CD4-positive, alpha-beta T cell treated with Interleukin-2 at 100 ng/mL for 4 hours (primary cell): ENCODE measurements at places on chromosomes 11 and 22.
A peak's percentile ranks its signal among the peaks of the same experiment; 100 is the strongest.

DNA sequence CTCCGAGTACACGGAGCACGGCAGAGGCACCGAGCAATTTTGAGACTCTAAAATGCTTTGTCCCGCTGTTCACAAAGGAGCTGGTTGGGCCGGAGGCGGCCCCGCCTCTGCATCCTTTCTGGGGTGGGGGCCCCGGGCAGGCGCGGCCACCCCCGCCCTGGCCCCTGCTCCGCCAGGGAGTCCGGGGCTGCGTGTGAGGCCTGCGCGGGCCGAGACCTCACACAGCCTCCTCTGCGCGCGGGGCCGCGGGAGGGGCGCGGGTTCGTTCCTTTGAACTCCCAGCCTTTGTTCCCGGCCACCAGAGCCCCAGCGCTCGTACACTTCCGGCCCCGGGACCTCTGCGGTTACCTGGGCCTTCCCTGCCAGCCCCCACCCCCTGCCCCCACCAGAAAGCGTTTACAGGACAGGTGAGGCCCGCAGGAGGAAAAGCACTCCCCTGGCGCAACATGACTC, 1.6 kb downstream of the FGF19 start:
- DNase-seq: no peak

DNA sequence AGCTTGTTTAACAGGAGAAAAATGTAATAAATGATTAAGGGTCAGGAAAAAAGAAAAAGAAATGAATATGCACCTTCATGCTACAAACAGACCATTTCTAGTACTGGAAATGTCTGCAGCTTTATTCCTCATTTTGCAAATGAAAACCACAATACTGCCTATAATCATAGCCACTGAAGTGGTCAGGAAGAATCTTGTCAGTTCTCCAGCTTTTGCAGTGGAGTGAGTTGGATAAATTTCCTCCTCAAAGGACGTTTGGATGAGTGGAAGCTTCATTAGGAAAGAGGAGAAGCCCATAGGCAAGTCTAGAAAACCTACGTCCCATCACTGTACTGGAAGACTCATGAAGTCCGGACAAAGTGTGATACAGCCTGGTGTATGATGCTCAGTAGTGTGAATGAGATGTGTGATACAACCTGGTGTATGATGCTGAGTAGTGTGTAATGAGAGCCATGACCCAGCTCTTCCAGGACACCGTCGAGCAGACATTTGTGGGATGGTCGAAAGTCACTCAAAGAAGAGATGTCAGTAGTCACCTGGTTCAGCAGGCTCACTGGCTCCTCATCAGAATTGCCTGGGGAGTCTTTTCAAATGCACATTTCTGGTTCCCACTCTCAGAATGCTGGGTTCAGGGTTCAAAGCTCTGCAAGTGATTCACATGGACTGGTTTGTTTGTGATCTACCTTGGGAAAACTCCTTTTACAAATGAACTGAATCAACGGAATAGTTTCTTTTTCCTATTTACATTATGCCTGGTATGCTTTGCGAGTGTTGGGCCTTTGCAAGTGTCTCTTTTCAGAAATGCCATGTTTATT, 101.3 kb downstream of the PDHX start:
- DNase-seq: no peak

DNA sequence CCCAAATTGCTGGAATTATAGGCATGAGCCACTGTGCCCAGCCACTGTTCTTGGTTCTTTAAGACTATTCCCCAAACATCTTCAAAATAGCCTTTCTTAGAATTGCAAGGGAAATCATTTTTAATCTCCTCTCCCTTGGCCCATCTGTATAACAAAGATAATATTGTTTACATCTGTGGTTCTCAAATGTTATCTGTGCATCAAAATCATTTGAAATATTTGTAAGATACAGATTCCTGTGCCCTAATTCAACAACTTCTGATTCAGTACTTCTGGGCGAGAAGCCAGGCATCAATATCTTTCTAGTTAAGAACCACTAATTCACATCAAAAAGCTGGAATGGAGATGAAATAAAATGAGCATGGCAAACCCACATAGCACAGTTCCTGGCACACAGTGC, 83.0 kb downstream of the TMPRSS5 start:
- no peak for DNase-seq

GRCh38 chr22:26897384-26897783, 240.0 kb downstream of the MIAT start:
- no peak for DNase-seq

DNA sequence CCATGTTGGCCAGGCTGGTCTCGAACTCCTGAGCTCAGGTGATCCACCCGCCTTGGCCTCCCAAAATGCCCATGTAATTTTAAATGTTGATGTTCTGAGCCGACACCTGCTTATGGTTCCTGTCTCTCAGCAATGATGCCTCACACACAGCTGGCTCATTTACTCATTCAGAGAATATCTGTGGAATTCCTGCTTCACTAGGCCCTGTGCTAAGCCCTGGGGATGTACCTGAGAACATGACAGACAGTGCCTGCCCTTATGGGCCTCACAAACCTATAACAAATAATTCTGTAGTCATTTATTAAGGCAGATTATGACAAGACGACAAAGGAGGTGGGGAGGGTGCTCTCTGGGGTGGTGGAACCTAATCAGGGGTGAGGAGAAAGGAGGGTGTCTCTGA, 93.7 kb downstream of the PRR5L start:
- no peak for DNase-seq

GRCh38 chr11:65920372-65920802, 1.2 kb downstream of the DRAP1 start:
- no peak for DNase-seq

GRCh38 chr11:126080161-126080941, 17.7 kb upstream of the CDON start:
- DNase-seq: no peak

DNA sequence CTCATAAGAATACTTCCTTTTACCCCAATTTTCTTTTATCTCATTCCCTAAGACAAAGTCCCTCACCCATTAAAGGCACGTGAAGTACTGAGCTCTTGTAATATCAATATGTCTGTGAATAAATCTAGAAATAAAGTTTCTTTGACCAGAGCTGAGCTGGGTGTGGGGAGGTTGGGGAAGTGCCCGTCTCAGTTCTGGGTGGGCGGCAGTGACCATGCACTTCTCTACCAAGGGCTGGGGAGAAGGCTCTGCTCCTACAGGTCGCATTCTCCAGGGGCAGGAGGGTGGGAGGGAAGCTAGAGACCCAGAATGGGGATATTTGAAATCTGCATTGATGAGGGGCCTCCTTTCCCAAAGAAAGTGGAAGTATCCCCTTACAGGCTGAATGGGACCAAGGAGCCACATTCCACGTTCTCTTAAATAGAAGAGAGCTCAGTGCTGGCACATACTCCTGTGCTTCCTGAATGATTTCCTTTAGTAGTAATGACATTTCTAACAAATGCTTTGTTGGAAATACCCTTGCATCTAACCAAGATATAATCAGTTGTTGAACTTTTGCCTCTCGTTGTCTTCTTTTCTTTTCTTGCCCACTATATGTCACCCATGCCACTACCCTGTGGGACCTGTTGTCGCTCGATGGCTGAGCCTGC, 16.1 kb downstream of the RBX1 start:
- DNase-seq: no peak

GRCh38 chr11:88318017-88318416, 19.5 kb downstream of the CTSC start:
- DNase-seq: no peak

DNA sequence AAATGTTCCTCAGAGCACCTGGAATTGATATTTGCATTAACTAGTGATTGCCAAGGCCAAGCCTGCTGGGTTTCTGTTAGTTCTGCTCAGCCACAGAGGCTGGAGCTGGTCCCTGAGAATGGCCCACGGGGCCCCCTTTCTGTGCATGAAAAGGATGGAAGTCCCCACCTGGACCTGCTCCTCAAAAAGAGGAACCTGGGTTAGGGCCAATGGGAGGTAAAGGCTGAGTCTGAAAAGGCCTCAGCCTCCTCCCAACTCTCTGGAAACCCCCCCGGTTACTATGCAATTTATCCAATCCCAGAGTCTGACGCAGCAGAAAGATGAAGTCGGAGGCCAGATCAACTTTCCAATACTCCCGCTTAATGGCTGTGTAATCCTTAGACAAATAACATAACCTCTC, 6.8 kb upstream of the CREB3L1 start:
- DNase-seq: no peak

- no peak for DNase-seq
Measured at GRCh38 chr11:67662142-67662834, 11.8 kb upstream of the ACY3 start.

DNA sequence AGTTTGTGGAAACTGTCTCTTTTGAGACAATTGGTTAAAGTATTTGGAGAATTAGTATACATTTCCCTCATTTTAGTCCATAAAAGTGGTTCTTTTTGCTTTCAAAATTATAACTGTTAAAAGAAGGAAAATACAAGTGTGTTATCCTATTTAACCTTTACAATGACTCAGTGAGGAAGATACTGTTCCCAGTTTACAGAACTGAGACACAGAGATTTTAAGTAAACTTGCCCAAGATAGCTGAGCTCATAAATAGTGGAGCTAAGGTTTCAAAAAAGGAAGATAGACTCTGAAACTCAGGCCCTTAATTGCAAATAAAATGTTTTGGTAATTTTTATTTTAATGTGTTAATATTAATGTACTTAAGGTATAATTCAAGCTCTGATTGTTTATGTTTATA, 58.9 kb downstream of the DKK3 start:
- DNase-seq: no peak

DNA sequence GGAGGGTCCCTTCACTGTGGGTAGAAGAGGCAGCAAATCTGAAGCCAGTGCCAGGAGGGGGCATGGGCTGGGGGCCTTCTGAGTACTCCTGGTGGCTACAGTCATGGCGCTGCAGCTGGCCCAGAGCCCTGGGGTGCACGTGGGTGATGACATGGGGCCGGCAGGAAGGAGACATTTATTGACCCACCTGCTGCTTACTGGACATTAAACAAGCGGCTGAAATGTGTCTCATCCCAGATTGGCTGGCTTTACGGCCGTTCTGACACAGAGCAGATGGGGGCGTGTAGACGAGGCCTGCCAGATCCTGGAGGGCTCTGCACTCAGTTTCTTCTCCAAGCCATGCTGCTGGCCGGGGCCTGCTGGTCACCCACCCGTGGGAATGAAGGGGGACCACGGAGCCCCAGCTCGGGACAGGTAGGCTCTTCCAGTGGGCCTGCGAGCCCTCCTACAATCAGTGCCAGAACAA, 906.9 kb downstream of the BRD1 start:
- DNase-seq: no peak

- DNase-seq: no peak
Measured at GRCh38 chr22:34880662-34881061, 185.3 kb upstream of the ISX start.

- DNase-seq: no peak
Measured at GRCh38 chr11:112156956-112157766, 6.7 kb downstream of the IL18 start.

GRCh38 chr11:91394727-91395414, 829.7 kb upstream of the FAT3 start:
- DNase-seq: no peak

DNA sequence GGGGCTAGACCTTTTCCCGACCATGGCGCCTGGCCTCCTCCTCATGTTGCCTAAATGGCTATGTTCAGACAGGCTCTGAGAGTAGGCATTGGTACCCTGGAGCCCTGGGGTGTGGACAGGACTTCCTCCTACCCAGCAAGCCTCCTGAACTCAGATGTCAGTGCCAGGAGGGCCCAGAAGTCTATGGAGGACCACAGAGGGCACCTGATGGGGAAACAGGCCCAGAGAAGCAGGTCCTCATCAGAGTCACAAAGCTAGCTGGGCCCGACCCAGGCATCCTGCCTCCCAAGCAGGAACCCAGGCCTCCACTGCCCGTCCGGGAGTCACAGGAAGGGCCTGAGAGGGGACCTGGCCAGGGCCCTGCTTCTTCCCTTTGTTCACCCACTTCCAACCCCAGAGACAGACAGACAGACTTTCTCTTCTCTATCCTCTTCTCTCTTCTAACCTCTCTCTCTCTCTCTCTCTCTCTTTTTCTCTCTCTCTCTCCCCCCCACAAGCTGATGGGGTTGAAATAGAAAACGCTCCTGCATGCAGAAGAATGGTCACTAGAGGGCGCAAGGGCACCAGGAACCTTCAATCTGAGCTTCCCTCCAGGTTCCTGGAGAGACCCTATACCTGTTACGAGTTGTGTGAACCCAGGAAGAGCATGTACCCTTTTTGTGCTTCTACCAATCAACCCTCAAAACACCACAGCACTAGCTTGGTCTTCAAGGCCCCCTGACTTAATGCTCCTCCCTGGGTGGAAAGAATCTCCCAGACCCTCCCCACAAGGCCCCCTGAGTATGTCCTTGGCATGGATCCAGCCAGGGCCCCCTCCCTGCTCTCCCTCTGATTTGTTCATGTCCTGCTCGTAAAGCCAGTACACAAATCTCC, 27.1 kb downstream of the ARAP1 start:
- peak; percentile 89 for DNase-seq

GRCh38 chr11:102421261-102421660, 31.3 kb downstream of the TMEM123 start:
- peak; percentile 58 for DNase-seq

DNA sequence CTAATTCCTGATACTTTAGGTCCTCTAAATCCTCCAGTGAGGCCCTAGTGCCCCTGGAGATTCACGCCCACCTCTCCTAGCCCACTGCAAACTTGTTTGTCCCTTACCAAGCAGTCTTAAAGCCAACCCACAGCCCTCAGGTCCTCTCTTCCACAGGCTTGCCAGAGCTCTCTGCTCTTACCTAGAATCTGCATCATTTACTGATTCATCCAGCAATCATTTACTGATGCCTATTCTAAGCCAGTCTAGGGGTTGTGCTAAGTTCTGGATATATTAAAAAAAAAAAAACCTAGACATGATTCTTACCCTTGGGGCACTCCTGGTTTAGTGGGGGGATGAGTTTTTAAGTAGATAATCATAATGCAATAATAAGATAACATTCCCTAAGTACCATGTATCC, 43.0 kb upstream of the PLET1 start:
- no peak for DNase-seq

GRCh38 chr11:62353841-62354240, 16.6 kb downstream of the ASRGL1 start:
- no peak for DNase-seq

GRCh38 chr22:44365832-44366231, 53.1 kb upstream of the SHISAL1 start:
- DNase-seq: no peak

- no peak for DNase-seq
Measured at GRCh38 chr22:27574002-27574366, 227.6 kb downstream of the MN1 start.

GRCh38 chr11:6320411-6321155, at the start of gene CAVIN3:
TSS of gene CAVIN3 (minus strand) at chr11:6320501. CDS start at chr11:6320476, 25 bp downstream.
- no peak for DNase-seq

- DNase-seq: no peak
Measured at GRCh38 chr11:353179-353873, 16.0 kb upstream of the B4GALNT4 start.
